ENCODE measurements at places on chromosomes 1 and 21. TPM values are rescaled to one million over a fixed set of nuclear protein-coding genes. Genes with fewer than 3 reads are reported as not detected.
A peak's percentile ranks its signal among the peaks of the same experiment; 100 is the strongest.

The ERO1B gene
- 9.6 TPM for total RNA-seq

DNA sequence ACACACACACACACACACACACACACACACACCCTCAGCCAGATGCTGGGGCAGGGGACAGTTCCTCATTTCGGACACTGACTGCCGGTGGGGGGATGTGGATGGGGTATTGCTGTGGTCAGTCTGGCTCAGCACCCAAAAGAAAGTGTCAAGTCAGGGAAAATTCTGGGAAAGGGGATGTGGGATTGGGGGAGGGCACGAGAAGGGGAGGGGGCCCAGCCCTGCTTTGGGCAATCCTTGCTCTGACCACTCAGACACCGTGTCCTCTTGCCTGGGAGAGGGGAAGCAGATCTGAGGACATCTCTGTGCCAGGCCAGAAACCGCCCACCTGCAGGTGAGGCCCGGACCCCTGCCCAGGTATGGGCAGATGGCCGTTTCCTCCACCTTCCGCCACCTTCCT, at the start of gene C1QC:
C1QC (plus strand) TSS at position 253 of the 400 bp plus-strand sequence. CDS start 391 bp downstream, outside the sequence.
- no peak for DNase-seq

The MSH4 gene
- total RNA-seq = 0.68 TPM

DNA sequence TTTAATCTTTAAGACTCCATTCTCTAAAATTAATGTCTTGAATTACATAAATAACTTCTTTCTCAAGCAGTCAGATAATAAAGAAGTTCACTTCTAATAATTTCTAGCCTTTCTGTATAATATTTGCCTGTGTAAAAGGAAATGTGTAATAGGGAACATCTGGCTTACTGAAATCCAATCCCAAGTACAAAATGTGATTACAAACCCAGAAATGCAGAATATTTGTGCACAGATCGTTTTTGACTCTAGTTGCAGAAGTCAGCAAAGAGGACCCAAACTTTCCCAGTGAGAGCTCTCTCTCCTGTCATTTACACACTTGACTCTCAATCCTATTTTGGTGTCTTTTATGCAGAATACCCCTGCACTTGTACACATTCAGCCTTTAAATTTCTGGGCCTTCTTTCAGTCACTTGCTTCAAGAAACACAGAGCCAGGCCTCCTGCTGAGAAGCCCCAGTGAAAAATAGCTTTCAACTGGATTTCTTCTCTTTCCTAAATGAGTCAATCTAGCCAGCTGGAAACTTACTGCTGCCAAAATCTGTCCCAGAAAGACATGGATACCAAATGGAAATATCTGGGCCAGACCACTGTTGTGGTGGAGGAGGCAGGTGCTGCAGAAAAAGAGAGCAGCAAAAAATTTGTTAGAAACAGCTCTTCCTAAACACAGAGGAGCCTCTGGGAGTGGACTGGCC, 68.5 kb upstream of the ADAM30 start:
- DNase-seq = no peak

DNA sequence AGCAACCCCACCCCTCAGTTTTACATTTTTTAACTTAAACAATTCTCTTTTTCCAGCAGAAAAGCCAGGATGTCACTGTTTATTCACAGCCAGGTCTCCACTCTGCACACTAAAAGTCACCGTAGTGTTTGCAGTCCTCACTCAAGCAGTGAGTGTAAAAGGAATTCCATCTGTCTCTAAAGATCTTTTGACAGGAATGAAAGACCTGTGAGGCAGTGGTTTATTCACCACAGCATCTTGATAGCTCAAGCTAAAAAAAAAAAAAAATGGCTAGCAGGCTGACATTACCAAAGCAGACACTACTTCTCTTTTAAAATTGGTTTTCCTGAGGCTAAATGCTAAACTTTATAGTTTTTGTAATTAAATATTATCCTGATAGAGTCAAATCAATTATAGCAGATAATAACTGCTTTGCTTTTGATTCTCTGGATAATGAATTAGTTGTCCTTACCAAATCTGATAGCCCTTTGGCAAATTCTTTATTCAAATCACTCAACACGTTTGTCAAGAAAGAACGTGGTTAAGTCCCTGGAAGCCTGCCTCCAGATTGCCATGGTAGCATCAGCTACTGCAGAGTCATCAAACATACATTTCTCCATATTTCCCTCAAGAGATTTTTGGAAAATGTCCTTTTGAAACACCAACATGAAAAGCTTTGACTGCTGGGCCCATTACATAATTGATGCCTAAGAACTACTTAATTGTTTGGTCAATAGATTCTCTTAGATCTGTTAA, 22.2 kb upstream of the SLC5A9 start:
- no peak for DNase-seq

The RGS13 gene
- 0.71 TPM for total RNA-seq

GRCh38 chr1:8494681-8495080, 176.8 kb downstream of the SLC45A1 start:
- no peak for DNase-seq

The ASCL5 gene
- not detected for total RNA-seq

The LHX4 gene
- total RNA-seq = not detected

DNA sequence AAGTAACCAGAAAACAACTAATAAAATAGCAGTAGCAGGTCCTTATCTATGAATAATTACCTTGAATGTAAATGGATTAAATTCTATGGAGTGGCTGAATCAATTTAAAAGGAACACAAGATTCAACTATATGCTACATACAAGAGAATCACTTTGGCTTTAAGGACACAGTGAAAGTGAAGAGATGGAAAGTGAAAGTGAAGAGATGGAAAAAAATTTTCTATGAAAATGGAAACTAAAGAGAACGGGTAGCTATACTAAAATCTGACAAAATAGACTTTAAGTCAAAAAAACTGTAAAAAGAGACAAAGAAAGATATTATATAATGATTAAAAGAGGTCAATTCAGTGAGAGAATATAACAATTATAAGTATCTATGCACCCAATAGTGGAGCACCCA, 54.7 kb downstream of the C1orf185 start:
- no peak for DNase-seq

DNA sequence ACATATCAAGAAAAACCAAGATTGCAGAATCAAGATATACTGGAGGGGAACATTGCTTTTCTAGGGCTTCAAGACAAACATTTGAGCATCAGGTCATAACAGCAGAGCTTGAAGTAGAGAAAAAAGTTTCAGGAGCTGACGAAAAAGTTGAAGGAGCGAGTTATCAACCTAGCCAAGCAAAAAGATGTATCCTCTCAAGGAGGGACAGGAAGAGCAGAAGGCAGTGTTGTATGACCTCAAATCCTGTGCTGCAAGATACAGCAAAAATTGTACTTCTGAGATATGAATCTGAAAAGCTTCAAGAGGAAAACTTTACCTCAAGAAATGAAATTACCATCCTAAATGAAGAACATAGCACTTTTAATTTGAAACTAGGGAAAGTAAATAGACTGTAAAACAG, 153.1 kb downstream of the AK5 start:
- no peak for DNase-seq

GRCh38 chr21:45976701-45977311, 4.8 kb upstream of the COL6A1 start:
- peak; percentile 65 for DNase-seq

DNA sequence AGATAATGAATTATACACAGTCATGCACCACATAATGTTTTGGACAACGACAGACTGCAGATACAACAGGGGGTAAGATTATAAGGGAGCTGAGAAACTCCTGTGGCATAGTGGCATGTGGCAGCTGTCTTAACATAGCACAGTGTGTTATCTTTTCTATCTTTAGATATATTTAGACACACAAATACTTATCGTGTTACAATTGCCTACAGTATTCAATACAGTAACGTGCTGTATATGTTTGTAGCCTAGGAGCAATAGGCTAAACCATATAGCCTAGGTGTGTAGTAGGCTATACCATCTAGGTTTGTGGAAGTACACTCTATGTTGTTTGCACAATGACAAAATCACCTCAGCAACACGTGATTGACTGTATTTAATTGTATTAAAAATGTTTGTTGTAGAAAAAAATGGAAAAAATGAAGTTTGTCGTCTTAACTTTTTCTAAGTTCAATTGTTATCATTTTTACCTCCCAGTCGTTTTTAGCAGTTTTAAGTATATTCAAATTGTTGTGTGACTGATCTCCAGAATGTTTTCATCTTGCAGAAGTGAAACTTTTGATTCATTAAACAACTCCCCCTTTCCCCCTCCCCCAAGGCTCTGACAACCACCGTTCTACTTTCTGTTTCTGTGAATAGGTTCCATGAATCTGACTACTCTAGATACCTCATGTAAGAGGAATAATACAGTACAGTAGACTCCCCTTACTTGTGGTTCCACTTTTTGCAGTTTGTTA, 351.0 kb upstream of the B3GALT2 start:
- no peak for DNase-seq

DNA sequence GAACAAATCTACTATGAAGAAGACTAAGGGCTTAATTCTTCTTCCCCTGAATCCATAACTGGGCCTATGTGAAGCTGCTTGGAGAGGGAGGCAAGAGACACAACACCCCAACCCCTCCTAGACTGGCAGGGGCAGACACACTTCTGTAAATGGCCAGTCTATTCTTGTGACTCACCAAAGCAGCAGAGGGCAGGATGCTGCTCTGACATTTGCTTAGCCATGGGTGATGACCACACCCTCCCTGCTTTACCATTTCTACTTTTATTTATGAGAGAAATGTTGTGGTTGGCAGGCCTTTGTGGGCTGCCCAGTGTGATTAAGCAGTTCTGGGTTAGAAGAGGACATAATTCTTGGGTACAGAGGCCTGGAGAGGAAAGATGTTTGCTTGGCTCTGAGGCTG, 189.8 kb upstream of the DPYD start:
- no peak for DNase-seq

The FAM3B gene
- total RNA-seq = 2.1 TPM

DNA sequence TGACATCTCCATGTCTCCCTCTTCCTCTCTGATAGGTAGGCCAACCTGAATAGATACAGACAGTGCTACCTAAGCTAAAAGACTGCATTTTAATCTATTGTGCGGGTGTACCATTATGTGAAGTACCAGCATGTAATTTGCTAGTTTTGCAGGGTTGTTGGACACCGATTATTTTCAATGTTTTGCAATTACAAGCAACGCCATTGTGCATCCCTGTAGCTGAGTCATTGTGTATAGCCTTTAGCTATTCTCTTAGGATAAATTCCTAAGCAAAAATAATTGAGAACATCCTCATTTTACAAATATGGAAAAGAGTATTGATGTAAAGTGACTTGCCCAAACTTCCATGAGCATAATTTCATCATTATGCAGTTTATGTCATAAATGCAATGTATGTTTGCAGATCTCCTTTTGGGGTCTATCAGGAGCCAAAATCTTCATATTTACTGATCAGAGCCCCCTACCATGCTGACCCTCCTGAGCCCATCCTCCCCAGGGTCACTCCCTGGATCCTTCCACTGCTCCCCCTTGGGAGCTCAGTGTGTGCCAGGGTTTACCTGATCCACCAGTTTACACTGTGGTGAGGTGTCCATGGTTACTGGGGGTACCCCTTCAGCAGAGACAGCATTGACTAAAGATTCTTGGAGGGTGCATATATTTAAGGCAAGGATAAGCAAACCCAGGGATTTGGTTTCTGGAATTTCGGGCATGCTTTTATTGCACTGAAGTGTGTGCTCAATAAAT, 80.6 kb downstream of the CCDC185 start:
- no peak for DNase-seq

DNA sequence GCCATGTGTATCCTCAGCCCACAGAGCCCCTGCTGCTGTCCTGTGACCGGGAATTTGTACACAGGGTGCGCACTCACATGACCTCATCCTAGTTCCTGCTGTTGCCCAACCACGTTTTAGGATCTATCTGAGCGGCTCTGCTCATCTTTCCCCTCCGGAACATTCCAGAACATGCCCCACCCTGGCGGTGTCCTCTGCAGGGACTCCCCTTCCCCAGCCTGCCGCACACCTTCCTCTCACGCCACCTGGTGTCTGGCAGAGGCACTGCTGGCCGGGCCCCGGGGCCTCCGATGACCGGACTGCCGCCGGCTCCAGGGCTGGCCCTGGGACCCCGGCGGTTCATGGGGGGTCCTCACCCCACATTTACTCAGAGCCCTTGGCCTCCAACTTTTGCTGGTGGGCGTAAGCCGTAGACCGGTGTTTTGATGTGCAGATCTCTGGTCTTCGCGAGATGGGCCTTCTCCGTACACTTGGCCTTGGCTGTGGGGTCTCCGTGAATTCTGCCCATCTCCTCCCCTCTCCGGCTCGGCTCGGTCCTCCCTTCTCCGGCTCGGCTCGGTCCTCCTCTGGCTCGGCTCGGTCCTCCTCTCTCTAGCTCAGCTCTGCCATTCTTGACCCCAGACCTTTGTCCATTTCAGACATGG, 29.5 kb downstream of the ARHGEF16 start:
- DNase-seq = no peak

DNA sequence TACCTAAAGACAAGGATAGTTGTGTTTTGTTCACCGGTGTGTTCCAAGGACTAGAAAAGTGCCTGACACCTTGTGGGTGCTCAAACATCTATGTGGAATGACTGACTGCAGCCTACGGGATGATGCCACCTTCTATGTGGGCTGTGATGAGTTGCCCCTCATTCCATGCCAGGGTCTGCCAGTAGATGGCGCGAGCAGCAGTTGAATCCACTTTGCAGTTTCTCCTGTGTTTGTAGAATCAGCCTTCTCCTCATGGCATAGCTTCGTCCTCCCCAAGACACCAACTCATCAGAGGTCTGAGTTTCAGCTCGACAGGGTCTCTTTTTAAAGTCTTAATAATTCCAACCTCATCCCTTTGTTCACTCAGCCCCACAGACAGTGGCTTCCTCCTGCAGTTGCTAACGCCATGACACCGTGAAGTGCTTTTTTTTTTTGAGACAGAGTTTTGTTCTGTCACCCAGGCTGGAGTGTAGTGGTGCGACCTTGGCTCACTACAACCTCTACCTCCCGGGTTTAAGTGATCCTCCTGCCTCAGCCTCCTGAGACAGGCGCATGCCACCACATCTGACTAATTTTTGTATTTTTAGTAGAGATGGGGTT, 133.7 kb downstream of the CAPN8 start:
- DNase-seq = peak; percentile 55

- DNase-seq = no peak
Observed at GRCh38 chr1:99365141-99365540, 100.8 kb downstream of the PLPPR4 start.

The LRRC8C gene
- total RNA-seq = 9.0 TPM

DNA sequence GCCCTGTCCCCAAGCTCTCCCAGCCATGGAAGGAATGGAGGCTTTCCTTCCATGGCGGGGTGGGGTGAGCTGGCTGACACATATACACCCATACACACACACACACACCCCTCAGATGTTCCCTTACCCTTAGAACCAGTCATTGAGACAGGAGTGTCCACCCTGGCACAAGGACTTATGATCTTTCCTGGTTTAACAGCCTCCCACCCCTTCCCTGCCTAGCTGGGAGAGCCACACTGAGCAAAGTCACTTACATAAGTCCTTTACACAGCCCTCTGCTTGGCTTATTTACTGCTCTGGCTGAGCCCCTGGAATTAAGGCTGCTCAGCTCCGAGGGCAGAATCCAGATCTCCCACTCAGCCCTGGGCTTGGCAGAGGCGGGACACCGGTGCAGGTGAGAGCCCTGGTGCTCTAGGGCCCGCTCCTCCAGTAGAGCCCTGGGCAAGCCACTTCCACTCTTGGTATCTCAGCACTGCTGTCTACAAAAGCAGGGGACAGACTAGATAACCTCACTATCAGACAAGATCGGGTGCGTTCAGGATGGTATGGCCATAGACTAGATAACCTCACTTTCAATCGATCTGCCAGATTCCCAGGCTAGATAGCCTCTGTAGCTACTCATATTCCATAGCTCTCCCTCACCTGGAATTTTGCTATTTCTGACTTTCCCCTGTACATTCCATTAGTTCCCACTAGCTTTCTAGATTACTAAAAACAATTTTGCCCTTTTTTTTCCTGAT, 16.7 kb downstream of the SLC6A9 start:
- no peak for DNase-seq

The RIPPLY3 gene
- total RNA-seq = not detected
